GM19239 (cell line): ENCODE measurements at places on chromosomes 16 and 17.

GRCh38 chr16:79589601-79590102, 10.9 kb downstream of the MAF start:
- DNase-seq, result no peak

DNA sequence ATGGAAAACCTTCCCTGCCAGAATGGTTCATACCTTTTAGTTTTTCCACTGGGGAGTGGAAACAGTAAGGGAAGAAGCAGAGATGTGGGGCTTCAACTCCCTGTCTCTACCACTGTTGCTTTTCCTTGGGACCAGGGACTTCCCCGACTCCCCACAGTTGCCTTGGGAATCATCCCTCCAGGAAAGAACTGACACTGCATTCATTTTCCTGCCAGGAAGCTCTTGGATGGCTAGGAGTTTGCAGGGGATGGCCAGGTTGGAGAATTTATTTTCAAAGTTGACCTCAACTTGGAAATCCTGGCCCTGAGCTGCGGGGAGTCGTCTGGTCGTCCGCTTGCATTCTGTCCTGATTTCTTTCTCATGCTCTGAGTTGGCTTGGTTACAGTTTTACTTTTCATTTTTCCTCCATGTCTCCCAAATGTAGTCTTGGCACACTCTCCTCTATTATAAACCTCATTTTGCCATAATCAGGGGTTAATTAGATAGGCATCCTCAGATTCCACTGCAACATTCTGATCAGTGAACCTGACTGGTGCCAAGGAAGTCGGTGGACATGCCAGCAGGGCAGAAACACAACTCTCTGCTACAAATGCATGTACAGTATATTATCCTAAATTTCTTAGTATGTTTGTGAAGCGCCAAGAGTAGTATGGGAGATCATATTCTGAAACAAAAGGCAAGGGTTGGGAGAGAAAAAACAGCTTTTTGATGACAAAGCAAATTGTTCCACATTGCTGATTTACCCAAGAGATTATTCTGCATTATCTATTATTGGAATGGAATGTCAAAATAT, 220.5 kb upstream of the XYLT1 start:
- DNase-seq, result no peak

DNA sequence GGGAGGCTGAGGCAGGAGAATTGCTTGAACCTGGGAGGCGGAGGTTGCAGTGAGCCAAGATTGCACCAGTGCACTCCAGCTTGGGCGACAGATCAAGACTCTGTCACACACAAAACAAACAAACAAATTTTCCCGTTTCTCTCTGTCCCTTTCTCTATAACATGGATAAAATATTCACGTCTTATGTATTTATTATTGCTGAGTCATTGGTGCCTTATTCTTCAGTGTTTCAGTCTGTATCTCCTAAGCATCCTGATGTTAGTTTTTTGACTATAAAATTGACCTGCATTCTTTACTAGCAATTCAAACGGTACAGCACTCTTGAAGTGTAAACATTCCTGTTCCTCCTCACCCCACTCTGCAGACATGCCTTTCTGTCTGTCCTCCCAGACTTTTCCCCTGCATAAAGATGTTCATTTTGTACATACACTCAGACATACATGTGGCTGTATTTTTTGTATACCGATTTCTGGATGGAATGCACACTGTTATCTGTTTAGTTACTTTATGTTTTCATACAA, 16.4 kb downstream of the DHODH start:
- DNase-seq, result no peak

DNA sequence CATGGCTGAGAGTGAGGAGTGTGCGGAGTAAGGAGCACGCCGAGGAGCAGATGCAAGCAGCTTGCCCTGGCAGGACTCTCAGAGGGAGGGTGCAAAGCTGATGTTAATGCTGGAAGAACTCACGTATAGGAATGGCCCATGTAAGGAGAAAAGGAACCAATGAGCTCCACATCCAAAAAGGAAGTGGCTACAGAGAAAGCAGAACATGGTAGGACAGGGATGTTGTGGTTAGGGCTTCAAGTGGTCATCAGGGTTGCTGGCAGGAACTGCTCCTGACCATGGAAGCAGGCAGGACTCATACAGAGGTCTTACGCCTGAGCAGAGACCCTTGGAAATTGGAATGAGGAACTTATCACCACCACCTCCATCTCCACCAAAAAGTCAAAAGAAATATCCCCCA, 5.2 kb downstream of the MYO1D start:
- no peak for DNase-seq

DNA sequence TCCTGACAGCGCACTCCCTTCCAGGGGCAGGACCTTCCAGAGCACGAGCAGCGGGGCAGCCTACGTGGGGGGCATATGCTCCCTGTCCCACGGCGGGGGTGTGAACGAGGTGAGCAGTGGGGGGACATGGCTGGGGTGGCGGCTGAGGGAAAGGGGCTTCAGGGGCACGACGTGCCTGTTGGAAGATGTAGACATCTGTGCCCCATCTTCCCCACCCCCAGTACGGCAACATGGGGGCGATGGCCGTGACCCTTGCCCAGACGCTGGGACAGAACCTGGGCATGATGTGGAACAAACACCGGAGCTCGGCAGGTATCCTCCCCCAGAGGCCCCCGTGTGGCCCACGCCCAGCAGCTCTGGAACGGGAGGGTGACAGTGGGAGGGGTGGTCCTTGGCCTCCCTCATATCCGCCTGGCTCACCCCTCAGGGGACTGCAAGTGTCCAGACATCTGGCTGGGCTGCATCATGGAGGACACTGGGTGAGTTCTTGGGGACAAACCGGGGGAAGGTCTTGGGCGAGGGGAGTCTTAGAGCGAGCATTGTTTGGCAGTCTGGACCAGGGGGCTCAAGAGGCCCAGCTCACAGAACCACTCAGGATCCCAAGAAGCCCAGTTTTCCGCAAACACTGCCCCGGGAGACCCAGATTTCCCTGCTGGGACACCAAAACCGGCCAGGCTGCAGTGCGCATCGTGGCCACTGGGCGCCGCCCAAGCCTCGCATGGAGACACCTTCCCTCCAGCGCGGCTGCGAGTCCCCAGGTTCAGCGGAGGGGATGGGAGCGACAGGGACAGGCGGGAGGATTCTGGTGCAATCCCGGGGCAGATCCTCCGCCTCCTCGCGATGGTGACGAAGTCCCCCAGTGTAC, 15.7 kb downstream of the ADAM11 start:
- DNase-seq, result peak; percentile 97

GRCh38 chr17:49381033-49381432, 19.0 kb upstream of the ZNF652 start:
- no peak for DNase-seq

DNA sequence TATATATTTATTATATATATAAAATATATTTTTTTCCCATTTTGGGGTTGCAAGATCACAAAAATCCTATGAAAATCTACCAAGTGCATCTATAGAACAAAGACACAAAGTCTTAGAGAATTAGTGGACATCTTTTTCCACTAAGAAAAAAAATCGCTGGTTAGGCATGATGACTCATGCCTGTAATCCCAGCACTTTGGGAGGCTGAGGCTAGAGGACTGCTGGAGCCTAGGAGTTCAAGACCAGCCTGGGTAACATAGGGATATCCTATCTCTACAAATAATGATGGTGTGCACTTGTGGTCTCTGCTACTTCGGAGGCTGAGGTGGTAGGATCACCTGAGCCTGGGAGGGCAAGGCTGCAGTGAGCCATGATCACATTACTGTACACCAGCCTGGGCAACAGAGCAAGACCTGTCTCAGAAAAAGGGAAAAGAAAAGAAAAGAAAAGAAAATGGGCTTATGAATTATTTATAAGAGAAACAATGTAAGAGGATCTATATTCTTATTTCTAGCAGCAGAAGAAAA, 185.1 kb upstream of the PSMD7 start:
- DNase-seq, result no peak

GRCh38 chr17:65931246-65932149, 260.4 kb downstream of the CEP112 start:
- DNase-seq, result no peak
